ENCODE measurements at places on chromosomes 11 and 22. TPM values are rescaled to one million over a fixed set of nuclear protein-coding genes. Genes with fewer than 3 reads are reported as not detected.

Gene TMPRSS6
- not detected for polyA plus RNA-seq

Gene SYTL2
- 0.68 TPM for polyA plus RNA-seq

Gene SSTR3
- 3.3 TPM for polyA plus RNA-seq

GRCh38 chr11:116517584-116517983 is 255.2 kb downstream of the BUD13 start:
- no peak for DNase-seq

- DNase-seq: no peak
These were observed 61.8 kb upstream of the UBASH3B start for GRCh38 chr11:122593473-122594420.

Gene RFPL1
- polyA plus RNA-seq: not detected

Gene GUCY1A2
- polyA plus RNA-seq: not detected

- DNase-seq: no peak
These were observed 117.2 kb downstream of the GGTLC2 start for GRCh38 chr22:22761606-22761962.

Gene GDPD4
- not detected for polyA plus RNA-seq

DNA sequence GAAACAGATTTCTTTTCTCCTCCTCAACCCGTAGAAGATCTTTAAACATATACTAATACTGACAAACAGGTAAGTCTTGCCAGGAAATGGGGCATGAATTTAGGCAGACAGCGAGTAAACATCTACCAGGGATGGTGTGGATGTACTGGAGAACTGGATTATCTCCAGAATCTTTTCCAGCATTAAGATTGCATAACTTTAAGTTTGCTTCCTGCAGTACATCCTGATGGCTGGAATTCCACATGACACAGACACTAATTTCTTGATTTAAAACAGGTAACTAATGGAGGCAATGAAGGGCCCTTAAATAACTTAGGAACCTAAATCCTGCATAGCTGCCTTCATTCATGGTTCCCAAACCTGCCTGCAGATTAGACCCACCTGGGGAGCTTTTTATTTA is 40.7 kb downstream of the JHY start:
- no peak for DNase-seq

DNA sequence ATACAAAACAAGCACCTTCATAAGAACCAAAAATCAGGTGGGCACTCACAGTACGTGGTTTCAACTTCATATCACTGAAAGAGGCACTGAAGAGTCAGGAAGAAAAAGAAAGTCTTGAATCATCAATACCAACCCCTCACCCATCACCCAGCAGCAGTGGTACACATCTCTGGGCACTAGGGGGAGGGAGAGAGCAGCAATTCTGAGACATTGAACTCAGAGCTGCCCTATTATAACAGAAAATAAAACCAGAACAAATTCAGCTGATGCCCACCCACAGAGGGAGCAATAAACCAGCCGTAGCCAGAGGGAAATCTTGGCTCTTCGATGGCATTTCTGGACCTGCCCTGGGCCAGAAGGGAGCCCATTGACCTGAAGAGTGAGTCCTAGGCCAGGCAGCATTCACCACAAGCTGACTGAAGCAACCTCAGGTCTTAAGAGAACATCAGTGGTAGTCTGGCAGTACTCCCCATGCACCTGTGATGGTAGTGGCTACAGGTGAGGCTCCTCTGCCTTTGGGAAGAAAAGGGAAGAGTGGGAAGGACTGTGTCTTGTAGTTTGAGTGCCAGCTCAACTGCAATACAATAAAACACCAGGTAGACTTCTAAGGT is 42.2 kb upstream of the FAM181B start:
- peak; percentile 8 for DNase-seq

Measured in B cell (primary cell).